MCF 10A (cell line): ENCODE measurements at places on chromosomes 7 and 10. TPM values are rescaled to one million over a fixed set of nuclear protein-coding genes. Genes with fewer than 3 reads are reported as not detected.

DNA sequence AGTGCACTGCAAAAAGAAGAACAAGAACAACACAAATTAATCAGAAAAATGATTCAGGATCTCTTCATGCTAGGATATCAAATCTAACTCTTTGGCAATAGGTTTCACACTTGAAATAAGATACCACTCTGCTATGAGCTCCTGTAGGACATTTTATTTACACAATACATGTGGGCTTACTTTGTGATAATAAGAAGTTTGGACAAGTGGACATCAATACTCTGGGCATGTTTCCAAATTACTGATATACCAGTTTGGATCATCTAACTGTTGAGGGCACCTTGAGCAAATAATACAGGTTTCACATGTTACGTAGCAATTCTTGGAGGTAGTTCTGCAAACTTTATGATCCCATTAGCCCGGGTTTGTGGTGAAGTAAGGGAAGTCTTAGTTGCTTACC is 59.8 kb downstream of the CPVL start:
- H3K4me1 ChIP-seq: peaks cover 6% of the 10 kb centered on the region
- no peaks in the 10 kb centered on the region for H3K27me3 ChIP-seq
- no peak for DNase-seq
- no peak overlapping the region for H3K4me3 ChIP-seq
- H3K36me3 ChIP-seq: peaks cover 21% of the 10 kb centered on the region
- no peak overlapping the region for H3K27ac ChIP-seq

DNA sequence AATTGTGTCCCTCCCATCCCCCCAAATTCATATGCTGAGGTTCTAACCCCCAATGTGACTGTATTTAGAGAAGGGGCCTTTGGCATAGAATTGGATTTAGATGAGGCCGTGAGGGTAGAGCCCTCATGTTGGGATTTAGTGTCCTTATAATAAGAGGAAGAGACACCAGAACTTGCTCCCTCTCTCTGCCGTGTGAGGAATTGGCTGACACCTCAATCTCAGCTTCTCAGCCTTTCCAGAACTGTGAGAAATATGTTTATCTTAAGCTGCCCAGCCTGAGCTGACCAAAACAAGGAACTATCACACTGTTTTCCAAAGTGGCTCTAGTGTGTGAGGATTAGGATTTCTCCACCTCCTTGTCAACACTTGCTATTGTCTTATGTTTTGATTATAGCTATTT is 400.0 kb upstream of the FZD8 start:
- H3K36me3 ChIP-seq: no peaks in the 10 kb centered on the region
- H3K4me1 ChIP-seq: no peaks in the 10 kb centered on the region
- H3K4me3 ChIP-seq: no peak overlapping the region
- H3K27me3 ChIP-seq: no peaks in the 10 kb centered on the region

DNA sequence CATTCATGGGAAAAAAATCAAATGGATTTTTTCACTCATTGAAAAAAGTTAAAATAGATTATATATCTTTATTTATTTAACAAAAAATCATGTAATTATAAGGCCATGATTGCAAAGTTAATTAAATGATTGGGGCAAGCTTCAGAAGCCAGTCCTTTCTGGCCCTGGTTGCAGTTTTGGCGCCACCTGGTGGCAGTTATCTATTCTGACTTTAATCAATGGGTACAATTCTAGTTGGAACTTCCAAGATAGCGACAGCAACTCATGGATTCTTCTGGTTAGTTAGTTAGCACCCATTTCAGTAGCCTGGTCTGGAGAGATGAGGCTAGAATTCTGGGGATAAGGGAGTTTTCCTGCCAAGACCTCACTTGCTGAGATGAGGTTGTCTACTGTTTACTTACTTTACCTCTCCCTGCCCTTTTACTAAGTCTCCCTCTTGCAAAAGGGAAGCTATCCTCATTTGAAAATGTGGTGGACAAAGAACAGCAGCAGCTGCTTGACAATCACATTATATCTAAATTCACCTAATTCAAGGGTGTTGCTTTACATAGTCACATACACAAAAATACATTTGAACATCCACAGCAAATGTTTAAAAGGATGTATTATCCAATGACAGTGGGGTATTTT is 42.3 kb downstream of the NOC3L start:
- no peak overlapping the region for H3K27ac ChIP-seq
- no peaks in the 10 kb centered on the region for H3K27me3 ChIP-seq
- H3K36me3 ChIP-seq: peaks cover 20% of the 10 kb centered on the region
- no peak overlapping the region for H3K4me3 ChIP-seq

DNA sequence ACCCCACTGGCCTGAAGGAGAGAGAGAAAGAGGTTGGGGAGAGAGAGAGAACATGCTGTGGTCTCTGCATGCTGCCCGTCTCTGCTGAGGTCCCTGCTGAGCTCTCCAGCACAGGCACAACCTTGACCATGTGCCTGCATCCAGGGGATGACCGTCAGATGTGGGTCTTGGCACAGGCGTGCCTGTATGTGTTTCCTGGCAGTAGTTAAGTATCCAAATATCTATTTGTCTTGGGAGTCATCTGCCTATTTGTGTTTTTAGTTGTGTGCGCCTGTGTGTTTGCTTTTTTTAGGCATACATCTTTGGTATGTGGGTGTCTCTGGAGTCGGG is 1.9 kb upstream of the UNC5B start:
- H3K4me1 ChIP-seq: peaks cover 11% of the 10 kb centered on the region
- no peaks in the 10 kb centered on the region for H3K36me3 ChIP-seq
- H3K27me3 ChIP-seq: peaks cover 26% of the 10 kb centered on the region
- H3K4me3 ChIP-seq: no peak overlapping the region
- DNase-seq: no peak

- no peak overlapping the region for H3K27ac ChIP-seq
- no peaks in the 10 kb centered on the region for H3K4me1 ChIP-seq
- DNase-seq: peak; percentile 62
These were observed 55.0 kb upstream of the VWDE start for GRCh38 chr7:12458520-12459131.

GRCh38 chr7:46741938-46742540 is 821.0 kb upstream of the IGFBP3 start:
- H3K36me3 ChIP-seq: no peaks in the 10 kb centered on the region
- no peak overlapping the region for H3K4me3 ChIP-seq
- H3K27me3 ChIP-seq: no peaks in the 10 kb centered on the region
- H3K4me1 ChIP-seq: no peaks in the 10 kb centered on the region
- H3K27ac ChIP-seq: no peak overlapping the region

GRCh38 chr7:35430547-35431153 is 176.8 kb upstream of the TBX20 start:
- H3K27me3 ChIP-seq: peaks cover 34% of the 10 kb centered on the region
- H3K36me3 ChIP-seq: peaks cover 5% of the 10 kb centered on the region
- H3K27ac ChIP-seq: no peak overlapping the region
- H3K4me3 ChIP-seq: no peak overlapping the region
- H3K4me1 ChIP-seq: no peaks in the 10 kb centered on the region

DNA sequence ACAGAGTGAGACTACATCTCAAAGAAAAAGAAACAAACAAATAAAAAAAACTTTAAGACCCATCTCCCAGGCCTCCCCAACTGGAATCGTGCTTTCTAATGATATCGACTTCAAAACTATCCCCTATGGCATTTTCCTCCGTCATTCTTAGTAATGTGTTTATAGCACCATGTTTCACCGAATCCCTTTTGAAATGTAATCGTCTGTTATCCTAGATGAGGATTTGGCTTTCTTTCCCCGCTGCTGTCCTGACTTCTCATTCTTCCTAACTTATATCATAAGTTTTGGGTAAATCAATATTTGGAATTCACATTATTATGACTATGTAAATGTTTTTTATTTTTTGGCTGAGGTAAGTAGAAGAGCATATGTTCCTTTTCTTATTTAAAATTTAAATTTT is 77.2 kb upstream of the ARHGAP21 start:
- H3K4me1 ChIP-seq: no peaks in the 10 kb centered on the region
- no peak for DNase-seq
- H3K4me3 ChIP-seq: no peak overlapping the region
- no peaks in the 10 kb centered on the region for H3K36me3 ChIP-seq

DNA sequence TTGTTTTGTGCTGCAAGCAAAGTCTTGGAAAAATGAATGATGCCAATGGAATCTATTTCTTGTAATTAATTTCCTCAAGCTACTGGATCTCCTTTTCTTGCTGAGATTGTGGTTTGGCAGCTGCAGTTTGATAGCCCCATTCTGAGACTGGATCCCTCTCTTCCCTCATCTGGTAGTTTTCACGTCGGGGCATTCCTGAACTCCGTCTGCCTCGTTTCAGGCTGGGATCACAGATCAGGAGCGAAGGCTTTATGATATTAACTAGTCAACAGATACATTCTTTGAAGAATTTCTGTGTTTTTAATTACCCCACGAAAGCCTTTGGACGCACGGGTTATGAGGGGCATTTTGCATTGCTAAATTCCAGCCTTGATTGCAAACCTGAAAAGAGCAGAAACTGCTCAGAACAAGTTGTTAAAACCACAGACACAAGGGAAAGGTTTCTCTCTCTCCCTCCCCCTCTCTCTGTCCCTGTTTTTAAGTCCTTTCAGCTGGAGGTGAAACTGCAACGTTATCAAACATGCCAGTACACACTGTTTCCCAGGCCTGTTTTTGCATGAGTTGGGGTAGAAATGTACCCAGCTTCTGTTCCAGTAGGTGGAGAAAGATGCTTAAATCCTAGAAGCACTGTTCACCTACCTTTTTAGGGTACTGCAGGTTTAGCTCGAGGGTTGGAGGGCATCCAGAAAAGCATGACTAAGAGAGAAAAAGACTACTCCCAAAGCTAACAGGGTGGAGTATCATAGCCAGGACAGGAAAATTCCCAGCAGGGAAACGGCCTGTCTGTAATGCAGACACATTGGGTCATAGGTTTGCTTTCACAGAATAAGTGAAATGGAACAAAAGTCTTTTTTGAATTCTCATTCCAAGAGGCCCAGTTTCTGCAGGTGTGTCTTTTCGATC is 124.3 kb downstream of the CUX1 start:
- peak overlapping the region; percentile 45 for H3K4me3 ChIP-seq
- H3K27me3 ChIP-seq: no peaks in the 10 kb centered on the region
- DNase-seq: peak; percentile 96
- H3K4me1 ChIP-seq: peaks cover 23% of the 10 kb centered on the region

GRCh38 chr10:52335665-52336064 is 21.6 kb downstream of the DKK1 start:
- no peaks in the 10 kb centered on the region for H3K36me3 ChIP-seq
- H3K4me1 ChIP-seq: peaks cover 7% of the 10 kb centered on the region
- peak overlapping the region; percentile 87 for H3K27ac ChIP-seq
- no peaks in the 10 kb centered on the region for H3K27me3 ChIP-seq
- no peak for DNase-seq
- no peak overlapping the region for H3K4me3 ChIP-seq

DNA sequence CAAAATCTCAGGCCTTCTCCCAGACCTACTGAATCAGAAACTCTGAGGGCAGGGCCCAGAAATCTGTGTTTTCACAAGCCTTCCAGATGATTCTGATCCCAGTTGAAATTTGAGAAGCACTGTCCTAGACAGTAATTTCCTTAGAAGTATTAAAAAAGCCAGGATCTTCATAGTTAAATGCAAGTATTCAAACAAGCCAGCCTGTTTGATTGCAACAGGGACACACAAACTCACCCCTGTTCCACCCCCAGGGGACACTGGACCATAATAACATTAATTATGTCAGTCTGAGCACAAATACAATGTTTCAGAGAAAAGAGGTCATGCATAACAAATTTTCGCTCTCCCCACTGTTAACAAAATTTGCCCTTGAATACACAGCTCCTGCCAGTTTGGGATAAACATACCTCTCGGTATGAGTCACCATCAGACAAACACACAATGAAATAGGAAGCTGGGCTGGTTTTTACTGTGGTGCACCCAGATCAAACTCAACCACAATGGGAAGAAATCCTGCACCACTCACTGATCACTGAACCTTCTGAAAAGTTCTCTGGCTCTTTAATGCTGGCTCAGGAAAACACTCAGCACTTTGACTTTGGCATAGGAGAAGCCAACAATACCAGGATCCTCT is 34.3 kb downstream of the ABLIM1 start:
- peaks cover 42% of the 10 kb centered on the region for H3K4me1 ChIP-seq
- no peaks in the 10 kb centered on the region for H3K27me3 ChIP-seq
- peak overlapping the region; percentile 88 for H3K27ac ChIP-seq

DNA sequence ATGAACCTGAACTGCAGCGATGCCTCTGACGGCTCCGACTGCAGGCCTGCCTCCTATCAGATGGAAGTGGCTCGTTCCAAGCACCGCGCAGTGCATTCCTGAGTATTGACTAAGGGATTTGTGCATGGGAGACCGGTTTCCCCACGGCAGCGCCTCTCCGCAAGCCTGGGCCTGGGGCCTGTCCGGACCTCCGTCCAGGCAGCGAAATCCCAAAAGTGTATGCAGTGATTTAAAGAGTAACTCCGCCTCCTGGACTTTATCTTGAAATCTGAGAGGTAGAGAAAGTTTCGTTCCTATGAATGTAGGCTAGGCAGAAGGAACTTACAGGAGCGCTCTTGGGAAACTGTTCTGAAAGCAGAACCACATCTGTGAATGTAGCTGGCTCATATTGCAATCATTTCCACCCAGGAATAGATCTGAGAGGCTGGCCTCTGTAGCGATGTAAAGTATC is 106.2 kb upstream of the CELF2 start:
- H3K4me3 ChIP-seq: peak overlapping the region; percentile 66
- H3K27ac ChIP-seq: peak overlapping the region; percentile 74
- H3K36me3 ChIP-seq: no peaks in the 10 kb centered on the region
- H3K4me1 ChIP-seq: peaks cover 14% of the 10 kb centered on the region
- peak; percentile 82 for DNase-seq

DNA sequence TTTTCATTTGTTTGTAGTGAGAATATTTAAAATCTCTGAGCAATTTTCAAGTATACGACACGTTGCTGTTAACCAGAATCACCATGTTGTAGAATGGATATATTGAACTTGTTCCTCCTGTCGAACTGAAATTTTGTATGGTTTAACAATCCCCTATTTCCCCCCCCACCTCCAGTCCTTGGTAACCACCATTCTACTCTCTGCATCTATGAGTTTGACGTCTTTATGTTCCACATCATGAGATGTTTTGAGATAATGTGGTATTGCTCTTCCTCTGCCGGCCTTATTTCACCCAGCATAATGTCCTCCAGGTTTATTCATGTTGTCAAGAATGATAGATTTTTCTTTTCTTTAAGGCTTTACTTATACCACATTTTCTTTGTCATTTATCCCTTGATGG is 17.4 kb upstream of the PRKCQ start:
- no peak overlapping the region for H3K27ac ChIP-seq
- no peak overlapping the region for H3K4me3 ChIP-seq
- DNase-seq: no peak
- H3K36me3 ChIP-seq: peaks cover 5% of the 10 kb centered on the region
- no peaks in the 10 kb centered on the region for H3K27me3 ChIP-seq

DNA sequence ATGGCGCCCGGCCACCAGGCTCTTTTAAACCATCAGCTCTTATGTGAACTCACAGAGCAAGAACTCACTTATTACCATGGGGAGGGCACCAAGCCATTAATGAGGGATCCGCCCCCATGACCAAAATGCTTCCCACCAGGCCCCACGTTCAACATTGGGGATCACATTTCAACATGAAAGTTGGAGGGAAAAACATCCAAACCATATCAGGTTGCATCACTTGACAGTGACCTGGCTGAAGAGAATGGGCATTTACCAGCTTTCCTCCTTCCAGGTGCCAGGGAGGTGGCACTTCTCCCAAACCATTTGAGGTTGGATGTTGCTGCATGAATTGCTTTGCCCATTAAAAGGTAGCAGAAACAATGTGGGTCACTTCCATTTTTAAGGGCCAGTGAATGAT is 115.6 kb upstream of the TNS3 start:
- no peak for DNase-seq
- no peaks in the 10 kb centered on the region for H3K4me1 ChIP-seq
- no peaks in the 10 kb centered on the region for H3K27me3 ChIP-seq
- H3K27ac ChIP-seq: no peak overlapping the region
- H3K4me3 ChIP-seq: no peak overlapping the region

The SHTN1 gene
- total RNA-seq: 39.2 and 49.5 TPM in 2 replicates

The UCN3 gene
- total RNA-seq: not detected in 2 replicates

The SPDYE9 gene
- not detected in 2 replicates for total RNA-seq

The MSMB gene
- not detected in 2 replicates for total RNA-seq
